ENCODE measurements at places on chromosomes 1 and 21.

DNA sequence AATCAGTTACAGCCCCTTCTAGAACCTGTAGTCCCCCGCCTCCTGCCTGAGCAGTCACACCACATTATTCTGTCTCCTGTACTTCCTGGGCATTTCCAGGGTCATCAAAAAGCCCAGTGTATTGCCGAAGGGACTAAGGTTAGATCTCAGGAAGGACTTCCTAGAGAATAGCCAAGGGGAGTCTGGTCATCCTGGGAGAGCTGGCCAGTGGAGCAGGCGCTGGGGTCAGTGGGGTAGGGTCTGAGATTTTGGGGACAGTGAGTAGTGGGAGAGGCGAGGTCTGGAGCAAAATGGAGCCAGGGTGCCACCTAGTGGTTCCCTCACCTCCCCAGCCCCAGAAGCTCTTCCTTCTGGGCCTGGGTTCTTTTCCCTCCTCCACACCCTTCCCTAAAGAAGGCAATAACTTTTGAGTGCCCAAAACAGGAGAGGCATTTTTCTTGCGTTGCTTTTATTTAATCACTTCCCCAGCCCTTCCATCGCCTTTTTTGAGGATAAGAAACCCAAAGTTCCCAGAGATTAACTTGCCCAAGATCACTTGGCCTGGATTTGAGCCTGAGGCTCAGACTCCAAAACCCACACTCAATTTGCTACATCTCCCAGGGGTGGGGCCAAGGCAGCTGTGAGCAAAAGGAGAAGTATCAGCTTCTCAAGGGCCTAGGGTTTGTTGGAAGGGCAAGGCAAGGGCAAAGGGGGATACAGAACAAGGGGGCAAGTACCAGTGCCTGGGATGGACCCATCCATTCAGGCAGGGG lies 7.3 kb upstream of the PMVK start:
- DNase-seq: no peak

GRCh38 chr1:62355095-62355494 lies 35.9 kb upstream of the KANK4 start:
- no peak for DNase-seq

- DNase-seq: no peak
Observed at GRCh38 chr1:16921391-16922185, at the start of gene CROCC. Gene CROCC (plus strand): TSS chr1:16921931. CDS start chr1:16922019, 88 bp downstream.

DNA sequence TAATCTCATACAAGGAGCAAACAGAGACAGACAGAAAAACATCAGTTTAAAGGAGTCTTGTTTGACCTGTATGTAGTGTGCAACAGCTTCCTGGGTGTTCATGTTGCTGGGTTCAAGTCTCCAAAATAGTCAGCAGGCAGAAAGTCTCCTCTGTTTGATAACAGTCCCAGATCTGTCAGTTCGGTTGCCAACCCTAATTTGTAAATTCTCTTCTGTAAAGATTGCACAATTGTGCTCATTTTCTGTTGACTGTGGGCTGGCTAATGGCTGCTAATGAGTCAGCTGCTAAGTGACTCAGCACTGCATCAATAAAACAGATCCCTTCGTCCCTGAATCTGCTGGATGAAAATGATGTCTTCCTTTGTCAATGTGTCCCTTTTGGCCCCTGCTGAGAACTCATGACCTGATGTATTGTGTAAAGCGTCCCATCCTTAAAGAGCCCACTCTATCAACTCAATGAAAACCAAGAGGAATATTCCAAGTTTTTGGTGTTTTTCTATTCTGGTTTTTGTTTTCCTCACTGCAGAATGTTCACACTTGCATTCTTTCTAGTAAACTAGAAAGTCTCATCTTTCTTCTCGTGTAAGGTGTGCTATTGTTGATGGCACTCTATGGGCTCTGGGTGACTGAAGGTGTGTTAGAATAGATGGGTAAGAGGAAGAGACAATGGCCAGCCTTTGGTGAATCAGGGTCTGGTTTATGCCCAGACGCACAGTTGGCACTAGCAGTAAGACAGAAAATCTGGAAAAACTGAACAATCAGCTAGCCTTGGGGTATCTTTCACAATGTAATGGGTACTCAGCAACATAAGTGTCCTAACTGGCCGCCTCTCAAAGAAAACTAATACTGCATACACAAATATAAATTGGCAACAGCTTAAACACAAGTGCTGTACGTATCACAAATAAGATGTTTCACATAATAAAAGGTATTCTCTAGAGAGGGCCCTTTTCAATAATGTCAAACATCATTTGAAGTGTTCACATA lies 75.1 kb upstream of the SIPA1L2 start:
- DNase-seq: no peak

DNA sequence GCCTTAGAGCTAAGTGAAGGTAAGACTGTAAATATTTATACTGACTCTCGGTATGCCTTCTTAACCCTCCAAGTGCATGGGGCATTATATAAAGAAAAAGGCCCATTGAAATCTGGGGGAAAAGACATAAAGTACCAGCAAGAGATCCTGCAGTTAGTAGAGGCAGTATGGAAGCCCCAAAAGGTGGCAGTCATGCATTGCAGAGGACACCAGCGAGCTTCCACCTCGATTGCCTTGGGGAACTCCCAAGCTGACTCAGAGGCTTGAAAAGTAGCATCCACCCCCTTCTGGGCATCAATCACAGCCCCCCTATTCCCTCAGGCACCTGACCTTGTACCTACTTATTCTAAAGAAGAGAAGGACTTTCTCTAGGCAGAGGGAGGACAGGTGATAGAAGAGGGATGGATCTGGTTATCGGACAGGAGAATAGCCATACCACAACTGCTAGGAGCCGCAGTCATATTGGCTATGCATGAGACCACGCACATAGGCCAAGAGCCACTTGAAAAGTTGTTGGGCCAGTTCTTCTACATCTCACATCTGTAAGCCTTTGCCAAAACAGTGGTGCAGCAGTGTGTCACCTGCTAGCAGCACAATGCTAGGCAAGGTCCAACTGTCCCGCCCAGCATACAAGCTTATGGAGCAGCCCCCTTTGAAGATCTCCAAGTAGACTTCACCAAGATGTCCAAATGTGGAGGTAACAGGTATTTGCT lies 19.4 kb downstream of the PLA2G2F start:
- no peak for DNase-seq

DNA sequence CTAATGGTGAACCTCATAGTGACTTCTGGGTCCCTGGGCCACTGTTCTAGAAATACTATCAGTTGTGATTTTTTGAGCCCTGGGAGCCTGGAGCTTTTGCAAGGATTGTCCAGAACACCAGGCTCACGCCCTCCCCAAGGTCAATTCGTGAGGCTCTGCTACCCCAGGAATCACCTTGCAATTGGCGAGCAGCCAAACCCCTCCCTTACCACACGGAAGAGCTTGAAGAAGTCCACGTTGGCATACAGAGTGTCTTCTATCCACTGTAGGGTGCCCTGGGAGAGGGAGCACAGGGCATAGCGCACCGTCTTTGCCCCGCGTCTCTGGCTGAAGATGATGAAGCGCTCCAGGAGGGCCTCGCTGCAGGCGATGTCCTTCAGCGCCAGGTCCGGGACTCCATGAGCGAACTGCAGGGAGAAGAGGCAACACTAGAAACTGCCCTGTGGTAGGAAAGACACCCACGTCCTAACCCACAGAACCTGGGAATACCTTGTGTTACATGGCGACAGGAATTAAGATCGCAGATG lies 22.3 kb downstream of the ABCA4 start:
- DNase-seq: no peak

- DNase-seq: peak; percentile 58
Observed at GRCh38 chr21:44368711-44369446, 15.5 kb downstream of the TRPM2 start.

DNA sequence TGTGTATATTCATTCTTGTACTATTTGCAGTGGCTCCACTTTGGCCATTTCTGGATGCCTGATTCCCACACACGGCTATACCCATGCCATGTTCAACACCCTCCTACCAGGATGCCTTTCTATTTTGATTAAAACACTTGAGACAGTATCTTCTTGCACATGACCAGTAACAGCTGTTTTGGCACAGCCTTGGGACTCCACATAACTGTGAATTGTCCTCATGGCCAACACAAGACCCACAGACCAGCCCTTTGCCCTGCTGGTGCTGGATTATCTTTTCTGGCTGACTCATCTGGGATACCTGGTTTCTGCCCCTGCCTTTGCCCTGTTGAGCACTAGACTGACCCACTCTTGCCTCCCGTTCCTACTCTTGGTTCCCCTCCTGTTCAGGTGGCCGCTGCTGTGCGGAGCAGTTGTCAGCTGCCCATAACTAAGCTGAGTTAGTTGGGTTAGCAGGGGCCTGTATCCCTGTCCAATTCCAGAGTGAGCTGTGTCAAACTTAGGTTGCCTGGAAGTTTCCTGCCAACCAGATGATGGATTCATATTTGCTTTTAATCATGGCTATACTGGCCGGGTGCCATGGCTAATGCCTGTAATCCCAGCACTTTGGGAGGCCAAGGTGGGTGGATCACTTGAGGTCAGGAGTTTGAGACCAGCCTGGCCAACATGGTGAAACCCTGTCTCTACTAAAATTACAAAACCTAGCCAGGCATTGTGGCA lies 10.8 kb upstream of the EYA3 start:
- DNase-seq: peak; percentile 34

DNA sequence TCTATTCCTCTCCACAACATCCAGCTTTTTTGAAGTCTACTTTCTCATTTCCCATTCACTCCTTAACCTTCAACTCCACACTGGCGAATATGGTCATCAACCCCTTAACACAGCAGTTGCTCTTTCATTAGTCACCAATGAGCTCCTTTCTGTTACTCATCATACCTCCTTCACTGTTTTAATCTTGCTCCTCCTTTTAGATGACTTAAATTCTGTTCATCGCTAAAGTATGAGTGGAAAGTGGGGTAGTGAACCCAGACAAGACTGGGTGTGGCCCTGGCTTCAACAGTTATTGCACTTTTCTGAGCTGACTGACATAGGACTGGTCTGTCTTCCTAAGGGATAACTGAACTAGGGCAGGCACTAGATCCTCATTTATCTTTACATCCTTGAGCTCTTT lies 51.3 kb downstream of the AKT3 start:
- no peak for DNase-seq

GRCh38 chr1:26858891-26859640 lies 3.9 kb upstream of the SFN start:
- DNase-seq: no peak

- no peak for DNase-seq
Observed at GRCh38 chr1:172902861-172903381, 147.8 kb downstream of the TNFSF18 start.

GRCh38 chr1:147505568-147505967 lies 35.7 kb upstream of the BCL9 start:
- DNase-seq: no peak

Measured in ascending aorta (tissue), 2 donors.